ENCODE measurements at places on chromosomes 1 and 21.
A peak's percentile ranks its signal among the peaks of the same experiment; 100 is the strongest.

GRCh38 chr1:234438579-234438978, 40.4 kb downstream of the TARBP1 start:
- DNase-seq = no peak

GRCh38 chr1:178243890-178244289, 150.0 kb downstream of the RASAL2 start:
- DNase-seq = no peak

GRCh38 chr1:223125766-223126165, 17.3 kb downstream of the TLR5 start:
- DNase-seq = no peak

DNA sequence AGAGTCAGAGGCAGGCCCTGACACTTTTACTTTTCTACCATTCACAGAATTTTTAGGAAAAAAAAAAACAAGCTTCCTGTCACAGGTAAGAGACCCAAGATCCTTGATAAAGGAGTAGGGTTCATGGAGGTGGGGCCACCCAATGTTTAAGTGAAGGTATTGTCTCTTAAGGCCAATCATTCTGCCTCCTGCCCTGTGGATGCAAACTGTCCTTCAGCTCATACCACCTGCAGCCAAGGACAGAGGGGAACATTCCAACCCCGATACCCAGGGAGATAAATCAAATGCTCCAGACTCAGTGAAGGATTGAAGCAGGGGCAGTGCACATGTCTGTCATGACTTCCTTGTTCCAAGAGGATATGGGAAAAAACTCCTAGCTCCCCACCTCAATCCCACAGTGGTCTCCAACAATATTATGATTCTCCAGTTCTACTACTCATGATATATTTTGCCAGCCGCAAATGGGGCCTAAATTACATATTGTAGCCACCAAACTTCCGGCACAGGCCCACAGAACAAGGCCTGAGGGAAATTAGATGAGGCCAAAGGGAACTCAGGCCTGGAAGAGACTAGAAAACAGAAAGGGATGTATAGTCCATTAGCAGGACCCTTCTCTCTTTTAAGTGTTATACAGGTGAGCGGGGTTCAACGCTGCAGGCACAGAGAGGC, 59.5 kb downstream of the TRABD2B start:
- no peak for DNase-seq

- DNase-seq = no peak
These were observed 48.9 kb upstream of the TADA1 start for GRCh38 chr1:166924823-166925541.

DNA sequence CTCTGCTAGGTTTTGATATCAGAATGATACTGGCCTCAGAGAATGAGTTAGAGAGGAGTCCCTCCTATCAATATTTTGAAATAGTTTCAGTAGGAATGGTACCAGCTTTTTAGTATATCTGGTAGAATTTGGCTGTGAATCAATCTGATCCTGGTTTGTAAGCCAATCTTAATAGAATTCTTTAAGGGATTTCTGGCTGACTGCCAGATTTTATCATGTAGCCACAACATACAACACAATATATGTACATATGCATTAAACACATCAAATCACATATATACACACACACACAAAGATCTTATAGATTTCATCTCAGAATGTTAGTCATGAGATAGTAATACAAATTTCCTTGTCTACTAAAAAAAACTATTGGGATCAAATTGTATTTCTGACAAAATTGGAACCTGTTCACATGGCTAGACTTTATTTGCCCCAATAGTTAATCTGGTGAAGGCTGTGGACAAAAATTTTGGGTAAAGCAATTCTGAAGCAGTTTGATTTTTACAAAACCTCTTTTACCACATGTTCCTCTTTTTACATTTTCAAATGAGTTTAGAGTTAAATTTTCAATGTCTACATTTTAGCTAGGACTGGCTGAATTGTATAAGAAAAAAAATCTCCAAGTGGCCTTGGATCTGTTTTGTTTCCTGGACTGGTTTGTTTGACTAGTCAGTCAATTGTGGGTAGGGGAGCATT, 151.7 kb downstream of the FASLG start:
- DNase-seq = no peak

DNA sequence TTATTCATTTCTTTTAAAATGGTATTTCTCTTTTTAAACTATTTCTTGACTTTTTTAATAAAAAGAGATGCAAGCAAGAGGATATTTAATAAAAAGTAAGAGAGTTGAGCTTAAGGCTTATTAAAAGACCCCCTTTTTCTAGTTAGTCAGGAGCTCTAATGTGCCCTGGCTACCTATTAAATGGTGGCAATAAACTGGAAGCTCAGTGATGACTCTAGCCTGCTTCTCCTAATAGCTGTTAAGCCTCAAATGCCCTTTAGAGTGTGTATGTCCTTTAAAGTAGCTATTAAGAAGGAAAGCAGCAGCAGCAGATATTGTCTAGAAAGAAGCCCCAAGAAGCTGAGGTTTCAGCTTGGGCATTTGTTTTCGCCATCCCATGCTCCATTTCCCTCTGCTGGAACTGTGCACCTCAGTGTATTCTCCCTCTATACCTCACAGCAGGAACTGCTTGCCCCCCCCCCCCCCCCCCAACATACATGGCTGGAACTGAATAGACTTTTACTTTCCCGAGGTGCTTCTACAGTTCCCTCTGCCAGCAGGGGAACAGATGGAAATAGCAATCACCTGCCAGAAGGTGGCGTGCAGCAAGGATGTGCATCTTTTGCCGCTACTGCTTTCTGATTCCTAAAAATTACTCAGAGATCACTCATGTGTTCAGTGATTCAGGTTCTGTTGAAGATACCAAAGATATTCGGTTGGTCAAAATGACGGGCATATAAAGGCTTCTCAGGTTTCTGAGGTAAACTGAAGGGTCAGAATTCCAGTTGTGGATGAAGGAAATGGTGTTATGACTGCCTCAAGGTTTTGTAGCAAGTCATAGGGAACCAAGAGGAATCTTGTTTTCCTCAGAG, 2.5 kb downstream of the RGS4 start:
- no peak for DNase-seq

- no peak for DNase-seq
These were observed 30.3 kb upstream of the TMEM51 start for GRCh38 chr1:15123270-15123669.

GRCh38 chr1:240701412-240701811, 89.5 kb upstream of the GREM2 start:
- no peak for DNase-seq

- no peak for DNase-seq
These were observed 1.1 kb downstream of the PLXNA2 start for GRCh38 chr1:208242941-208243526.

DNA sequence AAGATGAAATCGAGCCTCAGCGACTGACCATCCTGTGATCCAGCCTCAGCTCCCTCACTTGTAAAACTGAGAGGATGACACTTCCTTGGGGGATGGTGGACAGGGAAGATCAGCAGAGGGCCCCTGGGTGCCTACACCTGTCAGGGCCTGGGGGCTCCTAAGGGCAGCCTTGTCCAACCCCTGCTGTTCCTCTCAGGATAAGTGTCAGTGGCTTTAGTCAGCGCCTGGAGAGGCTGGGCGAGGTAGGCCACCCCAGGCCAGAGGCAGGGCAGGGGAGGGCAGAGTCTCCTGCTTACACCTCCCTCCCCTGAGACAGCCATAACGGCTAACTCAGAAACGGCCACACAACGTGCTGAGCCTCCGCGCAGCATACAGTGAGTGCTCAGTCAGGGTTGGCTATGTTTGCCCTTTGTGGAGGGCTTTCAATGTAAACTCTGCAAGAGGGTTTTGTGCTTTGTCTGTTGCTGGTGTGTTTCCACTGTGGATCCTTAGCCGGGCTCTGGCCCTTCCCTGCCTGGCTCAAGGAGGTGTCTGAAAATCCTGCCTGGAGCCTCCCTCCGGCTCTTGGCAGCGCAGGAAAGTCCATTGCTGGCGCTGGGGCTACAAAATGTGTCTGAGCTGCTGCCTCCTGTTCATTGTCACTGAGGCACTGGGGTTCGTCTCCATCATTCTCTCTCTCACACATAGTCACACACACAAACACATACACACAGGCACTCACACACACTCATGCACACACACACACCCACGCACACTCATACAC, 588.4 kb downstream of the PTPRU start:
- no peak for DNase-seq

DNA sequence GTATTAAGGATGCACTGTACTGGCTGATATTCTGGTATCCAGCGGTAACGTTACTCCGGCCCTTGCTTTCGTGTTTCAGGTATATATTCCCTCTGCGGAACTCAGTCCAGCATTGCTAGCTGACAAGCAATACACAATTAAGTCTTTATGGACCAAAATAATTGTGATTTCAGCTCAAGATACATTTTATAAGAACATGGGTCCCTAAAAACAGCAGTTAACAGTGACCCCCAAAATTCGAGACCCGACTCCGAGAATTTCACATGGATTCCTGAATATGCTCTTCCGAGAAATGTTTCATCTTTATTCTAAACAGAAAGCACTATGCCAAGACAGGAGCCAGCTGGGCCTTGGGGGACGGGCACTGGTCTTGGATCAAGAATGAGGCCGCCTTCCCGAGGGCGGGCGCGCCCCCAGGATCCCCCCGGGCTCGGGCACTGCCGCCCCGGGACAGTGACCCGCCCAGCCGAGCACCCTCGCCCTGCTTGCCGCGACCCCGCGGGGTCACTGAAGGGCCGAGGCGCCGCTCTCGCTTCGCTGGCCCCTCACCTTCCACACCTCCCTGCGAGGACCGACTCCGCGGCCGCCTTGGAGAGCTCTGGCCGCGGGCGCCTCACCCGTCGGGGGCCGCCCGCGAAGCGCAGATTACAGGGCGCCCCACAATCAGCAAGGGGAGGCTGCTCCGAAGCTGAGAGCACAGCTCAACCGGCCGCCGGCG, 610 bp downstream of the SCYL3 start:
- DNase-seq = peak; percentile 7

DNA sequence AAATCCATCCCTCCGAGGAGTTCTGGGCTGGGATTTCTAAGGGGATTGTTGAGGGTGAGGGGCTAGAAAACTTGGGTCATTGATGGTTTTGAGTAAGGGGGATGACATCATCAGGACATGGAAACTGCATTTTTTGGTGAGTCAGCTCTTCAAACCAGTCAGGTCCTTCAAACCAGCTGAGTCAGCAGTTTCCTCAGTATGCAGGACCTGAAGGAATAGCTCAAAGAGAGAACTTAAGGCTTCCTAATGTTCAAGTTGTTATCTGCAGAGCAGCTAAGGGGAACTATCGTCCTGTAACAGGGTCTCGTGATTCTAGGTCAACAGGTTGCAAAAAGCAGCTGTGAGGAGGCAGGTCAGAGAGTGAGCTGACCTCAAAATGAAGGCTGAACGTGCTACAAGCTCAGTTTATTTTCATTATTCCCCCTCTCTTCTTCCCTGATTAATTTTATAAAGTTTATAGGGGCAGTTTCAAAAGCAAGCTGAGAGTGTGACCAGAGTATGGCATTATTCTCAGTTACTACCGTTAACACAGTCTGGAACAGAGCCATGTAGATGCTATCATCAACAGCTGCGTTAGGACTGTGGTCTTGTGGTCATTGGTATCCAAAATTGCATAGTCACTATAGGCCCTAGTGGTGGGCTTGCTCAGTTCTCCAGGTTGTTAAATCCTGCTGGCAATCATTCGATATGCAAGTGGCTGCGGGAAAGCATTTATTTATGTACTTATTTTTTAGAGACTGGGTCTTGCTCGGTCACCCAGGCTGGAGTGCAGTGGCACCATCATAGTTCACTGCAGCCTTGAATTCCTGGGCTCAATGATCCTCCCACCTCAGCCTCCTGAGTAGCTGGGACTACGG, 10.7 kb upstream of the SDC3 start:
- no peak for DNase-seq

GRCh38 chr1:207251066-207251465, 70.4 kb upstream of the CD55 start:
- DNase-seq = no peak

GRCh38 chr1:13730291-13730690, 30.3 kb downstream of the PRDM2 start:
- DNase-seq = no peak

DNA sequence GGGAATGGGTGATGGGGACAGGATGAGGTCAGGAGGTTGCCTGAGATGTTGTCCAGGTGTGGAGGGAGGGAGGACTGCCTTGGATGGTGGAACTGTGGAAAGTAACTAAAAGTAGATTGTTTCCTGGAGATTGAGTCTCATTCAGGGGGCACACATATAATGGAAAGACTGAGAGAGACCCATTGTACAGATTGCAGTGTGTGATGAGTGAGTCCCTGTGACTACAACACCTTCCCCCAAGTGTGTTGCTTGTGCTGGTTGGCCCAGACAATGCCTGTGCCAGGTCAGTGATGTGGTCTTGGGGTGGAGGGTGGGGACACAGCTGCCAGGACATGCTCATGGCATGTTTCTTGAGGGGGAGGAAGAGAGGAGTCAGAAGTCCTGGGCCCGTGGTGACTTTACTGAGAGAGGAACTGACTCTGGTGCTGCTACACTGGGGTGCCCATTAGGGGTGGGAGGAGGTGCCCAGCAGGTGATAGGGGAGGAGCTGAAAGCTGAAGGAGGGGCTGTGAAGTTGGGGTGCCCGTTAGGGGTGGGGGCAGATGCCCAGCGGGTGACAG, 5.2 kb downstream of the SNAP47 start:
- DNase-seq = no peak

DNA sequence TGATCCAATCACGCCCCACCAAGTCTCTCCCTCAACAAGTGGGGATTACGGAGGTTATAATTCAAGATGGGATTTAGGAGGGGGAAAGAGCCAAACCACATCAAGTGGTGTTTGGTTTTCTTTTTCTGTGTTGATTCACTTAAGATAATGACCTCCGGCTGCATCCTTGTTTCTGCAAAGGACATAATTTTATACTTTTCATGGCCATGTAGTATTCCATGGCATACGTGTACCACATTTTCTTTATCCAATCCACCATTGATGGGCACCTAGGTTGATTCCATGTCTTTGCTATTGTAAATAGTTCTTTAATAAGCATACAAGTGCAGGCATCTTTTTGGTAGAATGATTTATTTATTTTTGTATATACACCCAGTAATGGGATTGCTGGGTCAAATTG, 162.5 kb upstream of the JUN start:
- DNase-seq = no peak

GRCh38 chr21:27837936-27838335, 871.0 kb upstream of the ADAMTS5 start:
- no peak for DNase-seq

- DNase-seq = no peak
These were observed 22.4 kb upstream of the GNG4 start for GRCh38 chr1:235671992-235672391.

- no peak for DNase-seq
These were observed 33.1 kb upstream of the ERRFI1 start for GRCh38 chr1:8059161-8059622.

GRCh38 chr1:203307641-203308126, 2.4 kb downstream of the BTG2 start:
- no peak for DNase-seq

DNA sequence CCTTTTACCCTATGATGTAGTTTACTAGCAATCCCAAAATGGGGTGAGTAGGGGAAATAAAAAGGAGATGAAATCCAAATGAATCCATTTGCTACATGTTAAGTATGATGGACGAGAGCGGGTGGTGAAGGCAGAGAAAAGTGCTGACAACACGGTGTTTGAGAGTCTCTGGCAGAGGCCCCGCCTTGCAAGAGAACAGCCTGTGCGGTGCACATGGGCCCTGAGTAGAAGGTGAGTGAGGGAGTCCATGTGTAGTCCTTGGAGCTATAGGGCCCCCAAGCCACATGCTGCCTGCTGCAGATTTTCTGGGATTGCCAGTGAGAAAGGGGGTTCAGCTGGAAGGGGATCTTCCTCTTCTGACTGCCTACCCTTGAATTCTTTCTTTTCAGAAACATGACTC, 177.1 kb downstream of the TNR start:
- DNase-seq = no peak

Measured in stimulated activated CD4-positive, alpha-beta T cell treated with anti-CD3 and anti-CD28 coated beads, Interleukin-1b, Interleukin-23, amount 100 ng/mL, for 24 hours (primary cell).